ENCODE measurements at places on chromosomes 3 and 15.

DNA sequence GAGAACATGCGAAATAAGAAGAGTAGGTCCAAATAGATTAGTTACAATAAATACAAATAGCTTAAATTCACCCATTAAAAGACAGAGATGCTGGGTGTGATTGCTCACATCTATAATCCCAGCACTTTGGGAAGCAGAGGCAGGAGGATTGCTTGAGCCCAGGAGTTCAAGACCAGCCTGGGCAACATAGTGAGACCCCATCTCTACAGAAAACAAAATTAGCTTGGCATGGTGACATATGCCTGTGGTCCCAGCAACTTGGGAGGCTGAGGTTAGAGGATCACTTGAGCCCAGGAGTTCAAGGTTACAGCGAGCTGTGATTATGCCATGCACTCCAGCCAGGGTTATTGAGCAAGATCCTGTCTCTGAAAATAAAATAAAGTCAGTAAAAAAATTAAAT lies 109.1 kb upstream of the WNT5A start:
- DNase-seq, result no peak

DNA sequence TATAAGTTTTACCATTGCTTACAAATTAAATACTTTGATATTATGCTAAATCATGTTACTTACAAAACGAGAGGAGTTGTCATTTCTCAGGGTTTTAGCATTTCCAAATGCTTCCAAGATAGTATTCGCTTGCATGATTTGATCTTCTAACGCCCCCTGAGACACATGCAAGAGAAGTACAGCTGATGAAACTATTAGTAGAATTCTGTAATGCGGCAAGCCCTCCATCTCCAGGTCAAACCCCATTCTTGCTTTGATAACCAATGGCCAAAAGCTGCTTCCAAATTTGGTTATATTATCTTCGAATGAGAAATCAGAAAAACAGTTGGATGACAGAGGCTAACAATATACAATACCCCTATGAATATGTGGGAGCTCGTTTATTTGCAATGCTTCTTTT lies 14.7 kb downstream of the MYH15 start:
- no peak for DNase-seq

GRCh38 chr3:94513600-94513999 lies 450.7 kb downstream of the NSUN3 start:
- no peak for DNase-seq

- no peak for DNase-seq
Observed at GRCh38 chr3:177440456-177441104, 243.3 kb upstream of the TBL1XR1 start.

DNA sequence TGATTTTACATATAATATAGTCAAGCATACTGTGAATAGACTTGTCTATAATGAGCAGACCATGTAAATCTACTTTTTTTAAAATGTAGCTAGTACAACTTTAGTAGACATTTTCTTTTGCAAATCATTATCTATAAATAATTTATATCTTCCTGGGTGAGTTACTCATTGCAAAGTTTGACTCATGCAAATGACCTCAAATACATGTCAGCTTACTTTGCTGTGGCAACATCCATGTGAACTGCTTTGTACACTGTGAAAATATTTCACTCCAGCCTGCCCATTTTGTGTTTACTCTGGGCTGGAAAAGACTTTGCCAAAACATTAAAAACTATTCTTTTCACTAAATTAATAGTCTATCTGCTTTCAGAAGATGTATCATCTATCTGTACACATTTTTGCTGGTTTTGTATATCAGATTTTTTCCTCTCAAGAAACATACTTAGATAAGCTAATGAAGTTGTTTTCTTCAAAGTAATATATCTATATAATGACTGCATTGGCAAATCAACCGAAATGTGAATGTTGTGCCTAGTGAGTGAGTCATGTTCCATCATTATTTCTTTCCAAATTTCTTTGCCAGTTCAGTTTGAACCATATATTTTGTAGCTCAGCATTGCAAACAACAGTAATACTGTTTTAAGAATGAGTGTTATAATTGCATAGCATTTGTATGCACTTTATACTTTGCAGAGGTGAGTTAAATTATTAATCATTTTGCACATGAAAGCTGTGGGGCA lies 26.5 kb downstream of the IGSF10 start:
- no peak for DNase-seq

- no peak for DNase-seq
Observed at GRCh38 chr3:9135526-9135925, 113.9 kb downstream of the SRGAP3 start.

DNA sequence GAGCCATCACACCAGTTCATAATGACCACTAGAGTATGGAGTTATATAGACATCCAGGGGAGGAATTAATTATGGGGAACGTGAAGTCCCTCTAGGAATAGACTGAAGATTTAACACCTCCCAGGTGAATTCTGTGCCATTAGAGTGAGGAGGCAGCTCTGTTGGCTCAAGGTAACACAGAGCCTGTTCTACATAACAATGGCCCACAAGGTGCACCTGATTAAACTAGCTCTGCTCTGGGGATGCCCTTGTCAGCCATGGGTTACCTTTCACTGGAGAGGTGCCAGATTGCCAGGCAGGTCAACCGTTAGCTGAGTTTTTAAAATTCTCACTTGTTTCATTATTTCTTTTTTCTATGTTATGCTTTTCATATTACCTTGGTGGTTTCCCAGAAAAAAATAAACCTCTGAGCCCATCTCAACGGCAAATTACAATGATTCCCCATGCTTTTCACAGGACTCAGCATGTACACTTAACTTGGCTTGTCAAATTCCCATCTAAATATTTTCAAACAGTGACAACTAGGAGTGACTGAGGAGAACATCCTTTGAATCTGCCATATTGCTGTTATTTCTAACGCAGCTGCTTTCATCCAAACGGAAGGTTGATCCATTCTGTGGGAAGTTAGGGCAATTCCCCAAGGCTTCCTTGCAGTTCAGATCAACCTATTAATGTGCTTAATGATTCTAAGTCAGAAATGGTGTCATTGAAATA lies 512.9 kb downstream of the MCTP2 start:
- DNase-seq, result no peak

DNA sequence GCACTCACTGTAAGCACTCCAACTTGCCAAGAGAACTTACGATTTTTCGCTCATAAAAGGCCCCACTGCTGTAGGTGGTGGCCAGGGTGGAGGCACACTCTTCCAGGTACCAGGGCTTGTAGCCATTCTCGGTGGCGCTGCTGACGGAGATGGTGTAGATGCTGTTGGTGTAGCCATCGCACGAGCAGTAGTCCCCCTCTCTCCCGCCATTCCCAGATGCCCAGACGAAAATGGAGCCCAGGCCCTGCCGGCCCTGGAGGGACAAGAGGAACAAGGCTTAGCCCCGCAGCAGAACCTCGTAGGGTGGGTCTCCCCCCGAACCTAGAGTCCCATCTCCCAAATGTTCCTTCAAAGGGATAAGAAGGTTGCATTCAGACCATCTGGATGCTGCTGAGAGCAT lies 96.3 kb downstream of the PCSK6 start:
- no peak for DNase-seq

DNA sequence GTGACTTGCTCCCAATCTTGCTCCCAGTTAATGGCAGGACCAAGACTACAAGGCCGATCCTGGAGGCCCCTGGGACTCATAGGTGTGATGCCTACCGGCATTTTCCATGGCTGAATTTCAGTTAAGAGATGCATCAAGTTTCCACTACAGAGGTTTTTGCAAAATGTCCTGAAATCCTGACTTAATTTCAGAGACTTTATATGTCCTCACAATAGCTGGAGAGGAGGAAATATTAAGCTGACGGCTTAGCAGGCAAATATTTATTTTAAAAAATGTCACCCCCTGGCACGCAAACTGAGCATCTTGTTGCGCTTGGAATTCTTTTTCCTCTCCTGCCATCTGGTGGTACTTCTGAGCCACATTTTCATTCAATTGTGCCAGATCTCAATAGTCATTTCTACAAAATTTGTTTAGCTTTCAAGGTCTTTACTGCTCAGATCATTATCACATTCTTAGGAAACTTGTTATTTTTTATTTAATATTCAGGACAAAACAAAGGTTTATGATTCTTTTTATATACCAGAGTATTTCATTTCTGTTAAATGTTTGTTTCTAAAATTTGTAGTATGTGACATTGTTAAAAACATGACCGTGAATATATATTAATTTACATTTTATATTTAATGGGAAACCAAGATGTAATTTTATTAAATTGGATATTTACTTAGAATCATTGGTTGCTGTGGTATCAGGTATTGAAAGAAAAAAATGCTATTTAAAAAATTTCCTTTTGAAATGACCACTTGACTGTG lies 189.2 kb upstream of the THRB start:
- peak; percentile 28 for DNase-seq

GRCh38 chr3:138890555-138891187 lies 55.9 kb upstream of the PIK3CB start:
- no peak for DNase-seq

- DNase-seq, result no peak
Observed at GRCh38 chr3:113265231-113265630, 53.9 kb downstream of the BOC start.

- no peak for DNase-seq
Observed at GRCh38 chr15:41698779-41699178, 38.6 kb downstream of the MGA start.

DNA sequence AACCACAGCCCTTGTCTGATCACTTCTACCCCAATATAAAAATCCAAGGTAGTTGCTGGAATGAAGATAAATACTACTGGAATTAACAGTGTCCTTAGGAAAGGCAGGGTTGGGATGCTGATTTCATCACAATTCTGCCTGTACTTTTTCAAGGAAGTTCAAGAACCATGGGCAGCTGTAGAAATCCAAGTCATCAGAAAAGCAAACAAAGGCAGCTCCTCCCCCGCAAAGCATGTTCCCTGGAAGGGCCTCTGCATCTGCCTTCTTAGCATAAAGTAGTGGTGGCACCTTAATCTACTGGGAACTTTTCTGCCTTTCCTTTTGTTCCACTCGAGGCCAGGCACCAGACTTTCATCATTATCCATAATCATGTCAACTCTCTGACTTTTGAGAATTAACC lies 54.4 kb downstream of the ERC2 start:
- DNase-seq, result no peak

DNA sequence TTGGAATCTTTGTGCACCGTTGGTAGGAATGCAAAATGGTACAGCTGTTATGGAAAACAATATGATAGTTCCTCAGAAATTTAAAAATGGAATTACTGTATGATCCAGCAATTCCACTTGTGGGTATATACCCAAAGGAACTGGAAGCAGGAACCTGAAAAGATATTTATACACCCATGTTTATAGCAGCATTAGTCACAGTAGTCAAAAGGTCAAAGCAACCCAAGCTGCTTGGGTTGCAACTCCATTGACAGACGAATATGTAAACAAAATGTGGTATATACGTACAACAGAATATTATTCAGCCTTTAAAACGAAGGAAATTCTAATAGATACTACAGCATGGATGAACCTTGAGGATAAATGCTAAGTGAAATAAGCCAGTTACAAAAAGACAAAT lies 35.0 kb upstream of the CAPN3 start:
- DNase-seq, result no peak

DNA sequence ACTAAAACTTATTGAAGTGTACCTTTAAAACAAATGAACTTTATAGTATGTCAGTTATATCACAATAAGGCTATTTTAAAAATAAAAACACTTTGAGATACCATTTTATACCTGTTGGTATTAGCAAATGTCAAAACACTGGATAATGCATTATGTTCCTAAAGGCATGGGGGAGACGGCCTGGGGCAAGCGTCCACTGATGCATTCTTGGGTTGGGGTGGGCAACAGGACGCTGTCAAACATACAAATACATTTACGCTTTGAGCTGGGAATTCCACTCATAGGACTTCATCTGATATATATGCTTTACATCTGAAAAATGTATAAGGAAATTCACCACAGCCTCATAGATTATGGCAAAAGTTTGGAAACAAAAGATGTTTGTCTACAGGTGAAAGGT lies 7.6 kb upstream of the GATA2 start:
- DNase-seq, result no peak

GRCh38 chr15:88257311-88258092 lies 963 bp upstream of the NTRK3 start:
- no peak for DNase-seq

DNA sequence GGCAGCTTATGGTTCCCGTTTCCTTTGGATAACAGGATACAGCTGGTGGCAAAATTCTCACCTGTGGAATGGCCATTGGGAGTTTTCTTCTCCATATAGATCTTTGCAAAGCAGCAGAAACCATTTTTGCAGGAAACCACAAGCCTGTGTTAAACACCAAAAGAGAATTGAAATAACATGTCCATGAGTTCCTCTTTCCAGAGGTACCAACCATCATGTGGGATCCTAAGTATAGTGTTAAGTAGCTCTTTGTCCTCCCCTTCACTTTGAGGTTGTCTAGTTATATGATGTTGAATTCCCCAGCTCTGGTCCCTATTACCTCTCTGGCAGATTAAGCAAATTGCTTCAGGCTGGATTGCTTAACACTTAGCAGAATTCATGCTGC lies 94.9 kb downstream of the AKAP13 start:
- DNase-seq, result no peak

GRCh38 chr3:48847504-48848423 lies at the start of gene PRKAR2A:
Gene PRKAR2A (minus strand): TSS chr3:48847874. CDS start chr3:48847596, 278 bp downstream.
- DNase-seq, result peak; percentile 88

- DNase-seq, result no peak
Observed at GRCh38 chr15:38079236-38079635, 144.8 kb downstream of the TMCO5A start.

GRCh38 chr3:73657186-73657585 lies 32.4 kb upstream of the PDZRN3 start:
- no peak for DNase-seq

GRCh38 chr3:128123156-128123537 lies 465 bp downstream of the RUVBL1 start:
- no peak for DNase-seq

GRCh38 chr3:15809313-15809712 lies 11.5 kb upstream of the ANKRD28 start:
- no peak for DNase-seq

DNA sequence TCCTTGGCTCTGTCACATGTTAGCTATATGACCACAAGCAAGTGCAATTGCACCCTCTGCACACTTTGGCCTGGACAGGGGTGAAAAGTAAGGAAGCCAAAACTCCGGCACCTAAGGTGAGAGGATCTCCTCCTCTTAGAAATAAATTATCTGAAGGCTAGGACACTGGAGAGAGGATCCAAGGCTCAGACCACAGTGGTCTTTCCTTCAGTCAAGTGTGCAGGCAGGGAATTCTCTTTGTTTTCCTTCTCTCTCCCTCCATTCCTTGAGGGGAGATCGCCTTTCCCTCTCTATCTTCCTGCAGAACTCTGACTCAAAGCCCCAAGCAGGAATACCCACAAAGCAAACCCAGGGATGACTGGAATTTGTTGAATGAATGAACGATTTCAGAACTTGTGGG lies 3.1 kb upstream of the MEGF11 start:
- DNase-seq, result no peak

DNA sequence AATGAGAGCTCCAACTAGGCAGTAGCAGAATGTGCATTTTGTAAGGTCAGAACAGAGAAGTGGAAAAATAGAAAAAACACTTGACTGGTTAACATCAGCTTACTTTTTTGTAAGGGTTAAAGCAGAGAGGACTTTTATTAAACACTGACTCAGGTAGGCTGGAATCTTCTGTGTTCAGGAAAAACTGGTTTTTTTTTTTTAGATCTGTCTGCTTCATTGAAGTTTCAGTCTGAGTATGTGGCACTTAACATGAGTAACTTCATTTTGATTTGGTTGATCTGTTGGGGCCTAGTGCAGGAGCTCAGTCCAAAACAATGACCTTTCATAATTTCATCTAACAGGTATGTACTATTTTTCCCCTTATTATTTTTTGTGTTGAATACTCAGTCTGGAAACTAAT lies 141.1 kb downstream of the DOCK3 start:
- no peak for DNase-seq

All from prostate gland (tissue), 2 donors.